ENCODE measurements at places on chromosomes 2 and 18. TPM values are rescaled to one million over a fixed set of nuclear protein-coding genes. Genes with fewer than 3 reads are reported as not detected.

The SCN7A gene
- not detected for total RNA-seq

The ZNF638 gene
- total RNA-seq = 118 TPM

The AMER3 gene
- not detected for total RNA-seq

The DSG2 gene
- 51.7 TPM for total RNA-seq

The SLC14A1 gene
- 1.6 TPM for total RNA-seq

DNA sequence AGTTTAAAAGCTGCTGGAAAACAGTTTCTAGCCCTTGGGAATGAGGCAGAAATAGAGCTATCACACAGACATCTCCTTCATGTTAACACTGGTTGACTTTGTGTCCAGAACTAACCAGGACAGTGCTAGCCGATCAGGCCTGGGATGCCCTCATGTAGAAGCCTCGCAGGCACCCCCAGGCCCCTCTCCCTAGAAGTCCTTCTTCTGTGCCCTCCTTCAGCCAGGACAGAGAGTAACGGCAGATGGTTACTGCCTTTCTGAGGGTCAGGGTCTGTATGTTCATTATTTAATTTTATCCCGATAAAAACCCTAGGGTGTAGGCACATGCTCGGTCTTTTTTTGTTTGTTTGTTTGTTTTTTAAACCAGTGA lies 10.7 kb upstream of the RPL31 start:
- DNase-seq = no peak

DNA sequence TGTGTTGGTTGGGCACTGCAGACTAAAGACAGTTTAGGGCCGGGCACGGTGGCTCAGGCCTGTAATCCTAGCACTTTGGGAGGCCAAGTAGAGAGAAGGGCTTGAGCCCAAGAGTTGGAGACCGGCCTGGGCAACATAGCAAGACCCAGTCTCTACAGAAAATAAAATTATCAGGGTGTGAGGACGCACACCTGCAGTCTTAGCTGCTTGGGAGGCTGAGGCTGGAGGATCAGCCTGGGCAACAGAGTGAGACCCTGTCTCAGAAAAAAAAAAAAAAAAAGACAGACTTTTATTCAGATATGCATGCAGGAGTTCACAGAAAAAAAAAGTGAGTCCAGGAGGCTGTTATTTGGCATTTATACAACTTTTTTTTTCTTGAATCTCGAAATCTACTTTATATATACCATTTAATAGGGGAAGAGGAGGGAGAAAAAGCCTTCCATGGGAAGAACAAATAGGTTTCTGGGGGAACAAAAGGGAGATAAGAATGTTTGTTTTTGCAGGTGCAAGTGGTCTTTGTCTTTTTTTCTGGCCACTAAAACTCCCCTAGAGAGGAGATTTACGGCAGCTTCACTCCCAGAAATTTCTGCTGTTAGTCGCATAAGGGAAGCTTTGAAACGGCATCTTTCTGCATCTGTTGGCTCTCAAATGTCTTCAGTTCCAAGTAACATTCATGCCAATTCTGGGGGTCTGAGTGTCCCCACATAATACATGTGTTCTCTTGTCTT lies 4.1 kb upstream of the MSH6 start:
- DNase-seq = no peak

DNA sequence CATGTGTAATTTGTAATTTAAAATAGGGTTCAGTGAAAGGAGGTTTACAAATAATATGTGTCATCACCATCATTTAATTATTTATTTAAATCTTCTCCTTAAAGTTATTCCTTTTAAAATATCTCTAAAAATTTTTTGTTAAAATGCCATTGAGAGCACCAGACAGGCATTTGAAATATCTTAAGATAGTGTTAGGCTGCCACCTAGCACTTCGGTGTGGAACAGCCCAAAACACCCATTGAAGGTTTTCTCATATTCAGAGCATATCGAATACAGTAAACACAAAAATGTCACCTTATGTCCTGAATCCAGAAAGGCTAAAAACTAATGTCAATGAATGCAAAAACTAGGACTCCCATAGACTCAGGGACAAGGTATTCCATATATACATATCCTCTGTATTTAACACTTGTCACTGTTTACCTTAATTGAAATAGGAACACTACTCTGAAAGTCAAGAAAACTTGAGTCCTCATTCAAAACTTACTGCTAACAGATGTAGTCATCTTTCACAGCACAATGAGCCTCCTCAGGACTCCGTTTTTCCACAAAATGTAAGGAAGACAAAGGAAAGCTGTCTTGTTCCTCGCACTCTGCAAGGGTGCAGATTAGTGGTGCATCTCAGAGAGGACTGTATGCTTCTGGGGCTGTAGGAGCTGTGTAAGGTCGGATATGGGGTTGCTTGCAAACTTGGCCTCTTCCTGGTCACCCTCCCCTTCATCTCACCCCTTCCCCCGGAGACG lies 329.5 kb downstream of the PAX3 start:
- DNase-seq = peak; percentile 42

- no peak for DNase-seq
Observed at GRCh38 chr2:62547854-62548253, 41.9 kb upstream of the TMEM17 start.

- no peak for DNase-seq
Observed at GRCh38 chr2:2579814-2580213, 248.7 kb upstream of the MYT1L start.

DNA sequence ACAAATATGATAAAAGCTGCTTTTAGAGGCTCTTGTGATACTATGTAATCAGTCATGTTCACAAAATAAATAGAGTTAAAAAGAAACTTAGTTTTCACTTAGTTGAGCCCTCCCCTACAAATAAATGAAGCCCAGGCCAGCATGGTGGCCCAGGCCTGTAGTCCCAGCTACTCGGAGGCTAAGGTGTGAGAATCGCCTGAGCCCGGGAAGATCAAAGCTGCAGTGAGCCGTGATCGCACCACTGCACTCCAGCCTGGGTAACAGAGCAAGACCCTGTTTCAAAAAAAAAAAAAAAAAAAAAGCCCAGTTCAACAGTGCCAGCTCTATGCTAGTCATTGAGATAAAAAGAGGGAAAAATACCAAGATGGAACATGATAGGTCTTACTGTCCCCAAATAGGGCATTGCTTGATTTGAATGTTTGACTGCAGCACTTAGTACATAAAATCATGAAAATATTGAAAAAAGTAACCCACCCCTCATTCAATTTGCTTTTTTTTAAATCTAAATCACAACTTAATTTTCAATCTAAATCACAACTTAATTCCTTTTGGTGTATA lies 1.5 kb downstream of the ASNSD1 start:
- no peak for DNase-seq

DNA sequence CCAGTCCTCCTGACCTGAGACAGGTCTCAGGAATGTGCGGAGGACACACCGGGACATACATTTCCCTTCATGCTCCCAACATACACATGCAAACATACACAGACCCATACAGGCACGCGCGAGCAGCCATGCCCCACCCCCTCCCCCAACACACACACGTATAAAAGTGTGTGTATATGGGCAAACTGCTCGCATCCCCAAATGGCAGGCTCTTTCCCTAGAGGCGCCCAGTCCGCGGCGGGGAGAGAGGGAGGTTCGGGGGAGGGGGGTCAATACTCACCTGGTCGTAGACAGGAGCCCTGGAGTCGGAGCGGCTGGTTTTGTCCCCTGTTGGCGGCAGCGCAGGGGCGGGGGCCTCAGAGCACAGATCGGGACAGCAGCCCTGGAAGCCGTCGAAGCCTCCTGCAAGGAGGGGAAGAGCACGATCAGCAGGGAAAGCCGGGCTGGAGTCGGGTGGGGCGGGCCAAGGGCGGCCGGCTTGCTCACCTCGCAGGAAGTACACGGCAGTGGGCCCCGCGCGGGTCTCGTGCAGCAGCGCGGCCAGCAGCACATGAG lies 682 bp downstream of the DUSP2 start:
- no peak for DNase-seq
